ENCODE measurements at places on chromosomes 11 and 22. TPM values are rescaled to one million over a fixed set of nuclear protein-coding genes. Genes with fewer than 3 reads are reported as not detected.

DNA sequence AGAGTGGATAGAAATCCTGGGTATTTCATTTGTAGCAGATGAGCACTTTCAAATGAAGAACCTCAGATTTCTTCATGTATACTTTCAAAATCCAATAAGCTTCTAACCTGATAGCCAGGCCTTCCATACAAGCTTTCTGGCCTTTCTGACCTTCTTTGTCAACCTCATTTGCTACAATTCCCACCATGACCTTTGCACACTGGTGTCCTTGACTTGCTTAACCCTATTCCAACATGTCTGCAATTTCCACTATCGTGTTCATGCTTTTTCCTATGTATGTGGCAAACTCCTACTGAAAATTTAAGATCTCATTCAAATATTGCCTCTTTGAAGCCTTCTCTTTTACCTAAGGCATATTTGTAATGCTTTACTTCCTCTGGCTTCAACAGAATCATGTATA, 242.1 kb upstream of the CCDC90B start:
- no peak for DNase-seq

- DNase-seq = no peak
These were observed 478 bp downstream of the FAU start for GRCh38 chr11:65121447-65121864.

GRCh38 chr11:122140500-122140899, 24.5 kb upstream of the BLID start:
- DNase-seq = no peak

DNA sequence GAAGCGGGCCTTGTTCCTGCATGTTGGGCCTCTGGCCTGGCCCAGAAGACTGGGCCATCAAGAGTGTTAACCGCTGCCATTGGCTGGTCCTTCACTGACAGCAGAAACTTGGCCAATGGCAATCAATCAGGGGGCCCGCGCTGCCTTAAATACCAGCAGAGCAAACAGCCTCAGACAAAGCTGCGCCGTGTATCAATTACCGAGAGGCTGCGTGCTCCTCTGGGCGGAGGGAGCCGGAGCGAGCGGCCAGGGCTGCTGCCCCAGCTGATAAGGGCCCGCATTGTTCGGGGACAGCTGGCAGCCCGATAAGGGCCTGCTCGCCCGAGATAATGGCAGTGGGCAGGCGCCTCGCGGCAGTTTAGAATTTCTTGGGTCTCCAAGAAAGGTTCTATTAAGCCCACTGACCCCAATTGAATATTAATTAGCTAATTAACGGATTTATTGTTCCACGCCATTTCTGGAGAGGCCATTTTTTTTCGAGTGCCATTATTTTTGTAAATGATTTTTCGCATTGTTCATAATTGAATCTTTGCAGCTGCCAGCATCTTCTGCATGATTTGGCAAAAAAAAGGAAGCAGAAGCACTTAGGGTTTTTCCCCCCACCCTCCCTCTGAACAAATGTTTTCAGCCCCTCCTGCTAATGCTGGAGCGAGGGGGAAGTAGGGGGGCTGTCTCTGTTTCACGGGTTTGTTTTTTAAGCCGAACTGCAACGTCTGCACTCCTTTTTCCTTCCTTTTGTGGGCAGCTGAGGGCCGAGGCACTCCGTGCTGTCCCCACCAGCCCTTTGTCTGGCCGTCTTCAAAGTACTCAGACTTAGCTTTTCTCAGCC, 37.6 kb upstream of the RIC3 start:
- DNase-seq = no peak

DNA sequence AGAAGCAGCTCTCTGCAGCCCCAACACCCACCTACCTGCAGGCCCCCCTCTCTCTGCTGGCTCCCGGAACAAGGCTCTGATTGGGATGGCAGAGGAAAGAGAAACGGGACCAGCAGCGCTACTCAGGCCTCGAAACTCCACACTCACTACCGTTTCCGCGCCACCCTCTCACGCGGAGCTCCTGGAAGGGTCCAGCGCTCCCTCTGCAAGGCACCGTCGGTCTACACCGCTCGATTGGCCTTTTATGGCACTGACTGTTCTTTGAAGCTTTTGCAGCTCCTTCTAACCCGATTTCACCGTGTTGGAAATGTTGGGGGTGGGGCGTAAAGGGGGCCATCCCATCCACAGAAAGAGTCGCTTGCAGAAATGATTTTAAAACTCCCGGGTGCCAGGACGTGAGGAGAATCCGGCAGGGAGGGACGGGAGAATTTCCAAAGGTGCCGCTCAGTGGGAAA, 323 bp upstream of the PANX1 start:
- DNase-seq = no peak

- no peak for DNase-seq
These were observed 16.7 kb upstream of the FAM168A start for GRCh38 chr11:73614591-73614990.

DNA sequence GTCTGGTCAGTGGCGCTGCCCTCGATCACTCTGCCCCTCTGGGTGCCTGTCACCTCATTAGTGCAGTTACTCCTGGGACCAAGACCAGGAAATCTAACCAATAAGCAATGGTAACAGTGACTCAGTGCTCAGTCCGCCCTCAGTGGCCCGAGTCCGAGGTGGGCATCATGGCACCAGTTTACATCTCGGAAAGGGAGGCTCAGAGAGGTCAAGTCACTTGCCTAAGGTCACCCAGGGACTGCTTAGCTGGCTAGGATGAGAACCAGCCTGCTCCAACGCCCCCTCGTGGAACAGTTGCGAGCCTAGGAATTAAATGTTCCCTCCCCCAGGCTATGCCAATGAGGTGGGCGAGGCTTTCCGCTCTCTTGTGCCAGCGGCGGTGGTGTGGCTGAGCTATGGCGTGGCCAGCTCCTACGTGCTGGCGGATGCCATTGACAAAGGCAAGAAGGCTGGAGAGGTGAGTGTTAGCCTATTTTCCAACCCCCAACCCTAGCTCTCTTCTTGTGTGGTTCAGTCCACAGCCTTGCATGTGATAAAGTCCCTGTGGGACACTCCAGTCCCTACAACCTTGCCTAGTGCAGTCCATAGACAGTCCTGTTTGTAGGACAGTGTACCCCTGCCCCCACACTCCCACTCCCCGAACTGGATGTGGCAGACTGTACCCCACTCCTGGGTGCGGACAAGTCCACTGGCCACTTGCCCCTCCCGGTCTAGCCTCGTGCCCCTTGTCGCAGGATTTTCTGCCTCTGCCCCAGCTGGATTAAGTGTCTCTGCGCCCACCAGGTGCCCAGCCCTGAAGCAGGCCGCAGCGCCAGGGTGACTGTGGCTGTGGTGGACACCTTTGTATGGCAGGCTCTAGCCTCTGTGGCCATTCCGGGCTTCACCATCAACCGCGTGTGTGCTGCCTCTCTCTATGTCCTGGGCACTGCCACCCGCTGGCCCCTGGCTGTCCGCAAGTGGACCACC, 1.1 kb downstream of the MTFP1 start:
- peak; percentile 81 for DNase-seq

DNA sequence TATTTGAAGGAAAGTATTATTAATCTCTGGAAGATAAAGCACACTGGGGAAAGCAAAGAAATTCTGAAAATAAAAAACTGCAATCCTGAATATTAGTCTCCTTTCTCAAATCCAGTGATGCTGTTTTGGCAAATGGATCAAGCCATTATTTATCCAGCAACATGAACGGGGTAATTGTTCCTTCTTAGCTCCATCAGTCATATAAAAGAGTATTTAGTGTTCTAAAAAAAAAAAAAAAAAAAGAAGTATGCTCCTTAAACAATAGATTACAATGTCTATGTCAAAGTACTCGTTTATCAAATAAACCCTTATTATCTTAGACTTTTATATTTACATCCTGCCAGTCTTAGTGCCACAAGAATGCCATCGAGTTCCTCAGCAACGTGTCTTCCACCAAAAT, 1.3 kb downstream of the RDX start:
- DNase-seq = no peak

- DNase-seq = peak; percentile 38
These were observed at the start of gene INSC for GRCh38 chr11:15114501-15115475. Gene INSC (plus strand): TSS chr11:15114923. CDS start chr11:15149175, 34,252 bp downstream.

DNA sequence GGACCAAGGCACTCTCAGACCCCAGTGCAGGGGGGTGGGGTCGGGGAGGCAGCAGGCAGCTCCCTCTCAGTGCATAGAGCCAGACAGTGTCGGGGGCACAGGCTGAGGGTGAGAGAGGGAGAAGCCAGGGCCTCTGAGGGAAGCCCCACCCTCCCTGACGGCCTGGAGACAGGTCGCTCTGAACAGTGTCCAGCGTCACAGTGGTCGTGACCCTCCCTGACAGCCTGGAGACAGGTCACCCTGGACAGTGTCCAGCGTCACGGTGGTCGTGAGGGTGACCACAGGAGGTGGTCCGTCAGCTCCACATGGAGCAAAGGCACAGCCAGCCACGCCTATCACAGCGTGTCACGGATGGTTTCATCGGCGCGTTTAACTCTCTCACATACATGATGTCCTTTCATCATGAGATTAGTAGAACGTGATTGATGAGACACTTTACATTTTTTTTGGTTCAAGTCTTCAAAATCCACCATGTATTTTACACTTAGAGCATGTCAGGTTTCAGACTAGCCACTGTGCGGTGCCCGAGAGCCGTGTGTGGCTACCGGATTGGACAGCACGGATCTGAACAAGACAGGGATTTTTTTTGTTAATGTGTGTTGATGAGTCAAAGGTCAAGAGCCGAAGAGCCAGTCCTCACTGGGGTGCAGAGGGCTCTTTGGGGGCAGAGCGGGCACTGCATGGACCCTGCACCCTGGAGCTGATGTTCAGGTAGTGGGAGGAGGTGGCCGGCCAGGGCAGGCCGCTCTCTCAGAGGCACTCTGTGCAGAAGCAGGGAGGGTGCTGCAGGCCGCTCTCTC, 23.9 kb upstream of the PANX2 start:
- no peak for DNase-seq

DNA sequence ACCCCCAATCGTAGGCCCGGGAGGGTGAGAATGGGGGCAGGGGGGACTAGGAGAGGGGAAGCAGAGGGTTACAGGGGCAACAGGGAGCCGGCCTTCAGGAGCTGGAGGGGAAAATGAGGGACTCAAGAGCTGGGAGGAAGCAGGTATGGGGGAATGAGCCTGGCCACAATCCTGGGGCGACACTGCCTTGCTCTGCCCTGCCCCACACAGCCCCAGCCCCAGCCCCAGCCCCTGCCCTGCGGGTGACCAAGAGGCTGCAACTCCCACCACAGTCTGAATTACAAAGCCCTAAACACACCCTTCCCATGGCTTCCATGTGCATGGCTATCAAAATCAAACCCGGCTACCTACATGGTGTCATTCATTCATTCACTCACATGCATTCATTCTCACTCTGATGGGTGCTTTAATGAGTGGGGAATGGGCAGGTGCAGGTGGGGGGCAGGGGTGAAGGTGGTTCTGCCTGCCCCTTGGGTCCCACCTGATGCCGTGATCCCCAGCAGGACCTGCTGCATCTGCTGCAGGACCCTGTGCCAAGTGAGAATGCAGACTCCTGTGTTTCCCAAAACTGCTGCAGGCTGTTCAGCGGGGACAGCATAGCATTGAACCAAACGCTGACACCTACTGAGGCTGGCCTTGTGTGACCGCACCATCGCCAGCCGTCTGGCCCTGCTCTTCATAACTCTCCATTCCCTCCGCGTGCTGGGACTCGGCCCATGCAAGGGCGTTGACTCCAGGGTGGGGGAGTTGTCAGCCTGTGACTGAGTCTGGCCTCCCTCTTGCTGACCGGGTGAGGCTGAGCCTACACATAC, 9.5 kb upstream of the LINC01488 start:
- DNase-seq = no peak

GRCh38 chr11:11806586-11806985, 35.2 kb upstream of the USP47 start:
- DNase-seq = no peak

GRCh38 chr22:40627612-40628011, 8.9 kb downstream of the MRTFA start:
- no peak for DNase-seq

DNA sequence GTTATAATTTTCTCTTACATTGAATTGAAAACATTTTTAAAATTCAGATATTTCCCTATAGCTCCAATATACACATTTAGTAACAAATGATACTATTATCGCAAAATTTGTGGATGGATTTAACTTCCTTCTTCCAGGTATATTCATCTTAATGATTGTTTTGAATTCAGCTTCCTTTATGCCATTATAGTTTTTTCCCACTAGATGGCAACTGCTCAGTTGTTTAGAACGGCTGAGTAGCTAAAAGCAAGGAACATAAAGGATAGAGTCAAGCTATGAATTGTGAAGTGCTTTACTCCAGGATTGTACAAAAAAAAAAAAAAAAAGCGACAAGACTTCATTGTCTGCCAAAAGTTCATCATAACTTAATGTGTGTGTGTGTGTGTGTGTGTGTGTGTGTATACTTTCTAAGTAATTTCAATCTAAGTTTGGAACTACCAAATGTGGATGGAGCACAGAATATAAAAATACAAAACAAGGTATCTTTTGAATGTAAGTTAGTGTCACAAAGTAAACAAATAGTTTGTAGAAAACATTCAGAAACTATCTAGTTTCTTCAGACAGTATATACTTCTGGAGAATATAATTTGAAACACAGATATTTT, 846.4 kb downstream of the DLG2 start:
- DNase-seq = no peak

- peak; percentile 5 for DNase-seq
These were observed 6.1 kb downstream of the P2RY2 start for GRCh38 chr11:73223998-73224730.

DNA sequence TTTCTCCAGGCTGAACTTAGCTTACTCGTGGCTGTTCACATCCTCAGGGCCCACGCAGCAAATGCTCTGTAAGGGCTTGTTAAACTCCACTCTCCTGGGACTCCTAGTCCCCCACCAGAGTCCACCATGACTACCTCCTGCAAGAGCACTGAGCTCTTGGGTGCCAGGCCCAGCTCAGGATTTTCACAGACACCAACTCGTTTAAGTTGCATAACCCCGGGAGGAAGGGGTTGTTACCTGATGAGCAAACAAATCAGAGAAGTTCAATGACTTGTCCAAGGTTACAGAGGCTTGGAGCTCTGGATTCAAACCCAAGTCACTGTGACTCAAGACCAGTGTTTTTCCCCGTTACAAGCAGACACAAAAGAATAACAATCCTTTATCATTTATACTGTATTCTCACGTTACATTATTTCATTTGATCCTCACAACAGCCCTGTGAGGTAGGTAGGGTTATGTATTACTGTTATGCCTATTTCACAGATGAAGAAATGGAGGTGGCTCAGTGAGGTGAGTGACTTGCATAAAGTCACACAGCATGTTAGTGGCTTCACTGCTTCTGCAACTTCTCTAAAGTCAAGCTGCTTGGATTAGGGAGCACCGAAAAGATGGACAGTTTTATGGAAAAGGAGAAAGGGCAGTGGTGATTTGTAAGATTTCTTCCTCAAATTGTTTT, 17.4 kb downstream of the KCTD21 start:
- DNase-seq = no peak

The TRPC6 gene
- 0.27 TPM for total RNA-seq

The TUBA8 gene
- total RNA-seq = 3.7 TPM

The MMP27 gene
- not detected for total RNA-seq

The CHST1 gene
- total RNA-seq = 59.2 TPM

The NOX4 gene
- total RNA-seq = 1.9 TPM

The C22orf42 gene
- total RNA-seq = not detected

The PIWIL4 gene
- 0.69 TPM for total RNA-seq

The RAPSN gene
- 0.54 TPM for total RNA-seq

The NXPE1 gene
- total RNA-seq = not detected

The DCUN1D5 gene
- 51.8 TPM for total RNA-seq

The LIPT2 gene
- total RNA-seq = 2.5 TPM
